CD8-positive, alpha-beta memory T cell (primary cell): ENCODE measurements at places on chromosomes 13 and 19. TPM values are rescaled to one million over a fixed set of nuclear protein-coding genes. Genes with fewer than 3 reads are reported as not detected.
A peak's percentile ranks its signal among the peaks of the same experiment; 100 is the strongest.

DNA sequence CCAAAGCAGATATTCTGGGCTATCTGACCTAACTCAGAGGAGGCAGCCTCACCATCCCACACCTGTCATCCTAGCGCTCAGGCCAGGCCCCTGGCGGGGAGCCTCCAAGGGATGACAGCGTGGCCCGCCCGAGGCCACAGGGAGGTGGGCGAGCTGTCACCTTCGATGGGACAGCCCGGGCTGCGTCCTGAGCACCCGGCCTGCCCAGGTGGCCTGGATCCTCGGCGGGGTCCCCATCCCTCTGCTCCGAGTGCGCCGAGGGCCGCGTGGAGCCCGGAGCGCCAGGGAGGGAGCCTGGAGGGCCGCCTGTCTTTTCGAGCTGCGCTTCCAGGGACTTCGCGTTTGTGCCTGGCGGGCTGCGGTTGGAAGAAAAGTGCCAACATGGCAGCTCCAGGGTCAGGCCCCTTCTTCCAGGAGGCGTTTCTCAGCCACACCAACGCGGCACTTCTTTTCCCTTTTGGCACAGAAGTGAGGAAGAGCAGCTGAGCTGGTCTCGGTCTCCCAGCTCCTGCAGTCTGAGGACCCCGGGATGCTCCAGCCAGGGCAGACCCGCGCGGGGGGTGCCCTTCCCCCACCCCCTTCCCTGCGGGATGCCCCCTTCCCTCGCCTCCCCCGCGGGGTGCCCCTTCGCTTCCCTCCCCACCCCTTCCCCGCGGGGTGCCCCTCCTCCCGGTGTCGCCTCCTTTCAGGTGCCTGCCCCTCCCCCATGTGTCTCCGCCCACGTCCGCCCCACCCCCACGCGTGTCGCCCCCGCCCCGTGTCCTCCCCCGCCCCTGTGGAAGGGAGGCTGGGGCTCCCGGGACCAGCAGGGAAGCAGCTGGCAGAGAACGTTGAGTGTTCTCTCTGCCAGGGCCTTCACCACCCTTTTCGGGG, 42.3 kb downstream of the GJA3 start:
- peak; percentile 29 for DNase-seq

DNA sequence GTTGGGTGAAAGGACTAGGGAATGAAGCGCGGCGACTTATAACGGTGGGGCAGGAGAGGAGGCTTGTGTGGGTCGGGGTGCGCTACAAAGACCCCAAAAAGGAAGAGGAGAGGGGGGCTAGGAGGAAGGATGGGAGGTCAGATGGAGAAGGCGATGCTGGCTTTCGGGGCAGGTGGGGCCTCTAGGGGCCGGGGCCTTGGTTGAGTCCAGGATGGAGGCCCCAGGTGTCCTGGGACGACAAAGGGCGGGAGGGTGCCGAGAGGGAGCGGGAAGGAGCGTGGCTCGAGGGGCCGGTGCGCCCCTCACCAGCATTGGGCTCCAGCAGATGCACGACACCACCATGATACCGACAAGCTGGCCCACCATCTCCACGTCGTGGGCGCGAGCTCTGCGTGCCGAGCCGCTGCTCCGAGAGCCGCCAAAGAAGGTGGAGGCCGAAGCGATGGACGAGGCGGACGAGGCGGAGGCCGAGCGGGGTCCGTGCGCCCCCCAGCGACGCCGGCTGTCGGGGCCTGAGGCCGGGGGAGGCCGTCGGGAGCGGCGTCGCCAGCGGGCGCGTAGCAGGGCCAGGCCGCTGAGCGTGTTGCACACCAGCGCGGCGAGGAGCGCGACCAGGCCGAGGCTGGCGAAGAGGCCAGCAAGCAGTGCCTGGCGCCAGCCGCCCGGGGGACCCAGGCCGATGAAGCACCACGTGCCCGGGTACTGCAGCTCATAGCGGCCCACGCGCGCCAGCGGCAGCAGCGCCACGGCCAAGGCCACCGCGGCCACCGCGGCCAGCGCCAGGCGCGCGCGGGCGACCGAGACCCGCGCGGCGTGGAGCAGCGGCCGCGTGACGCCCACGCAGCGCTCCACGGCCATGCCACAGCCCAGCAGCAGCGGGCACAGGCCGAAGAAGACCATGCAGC, 1.8 kb downstream of the PTGER1 start:
- DNase-seq: no peak

- peak; percentile 61 for DNase-seq
These were observed 109.3 kb downstream of the ABCC4 start for GRCh38 chr13:95191821-95192563.

- no peak for DNase-seq
These were observed 651.2 kb upstream of the MIR17HG start for GRCh38 chr13:90696254-90696653.

The OVOL3 gene
- not detected for total RNA-seq
